Activated CD8-positive, alpha-beta memory T cell treated with anti-CD3 and anti-CD28 coated beads, Interleukin-2, amount 10 ng/mL, durations not matched to agents 7 days and 5 days (primary cell): ENCODE measurements at places on chromosomes 4 and X. TPM values are rescaled to one million over a fixed set of nuclear protein-coding genes. Genes with fewer than 3 reads are reported as not detected.

DNA sequence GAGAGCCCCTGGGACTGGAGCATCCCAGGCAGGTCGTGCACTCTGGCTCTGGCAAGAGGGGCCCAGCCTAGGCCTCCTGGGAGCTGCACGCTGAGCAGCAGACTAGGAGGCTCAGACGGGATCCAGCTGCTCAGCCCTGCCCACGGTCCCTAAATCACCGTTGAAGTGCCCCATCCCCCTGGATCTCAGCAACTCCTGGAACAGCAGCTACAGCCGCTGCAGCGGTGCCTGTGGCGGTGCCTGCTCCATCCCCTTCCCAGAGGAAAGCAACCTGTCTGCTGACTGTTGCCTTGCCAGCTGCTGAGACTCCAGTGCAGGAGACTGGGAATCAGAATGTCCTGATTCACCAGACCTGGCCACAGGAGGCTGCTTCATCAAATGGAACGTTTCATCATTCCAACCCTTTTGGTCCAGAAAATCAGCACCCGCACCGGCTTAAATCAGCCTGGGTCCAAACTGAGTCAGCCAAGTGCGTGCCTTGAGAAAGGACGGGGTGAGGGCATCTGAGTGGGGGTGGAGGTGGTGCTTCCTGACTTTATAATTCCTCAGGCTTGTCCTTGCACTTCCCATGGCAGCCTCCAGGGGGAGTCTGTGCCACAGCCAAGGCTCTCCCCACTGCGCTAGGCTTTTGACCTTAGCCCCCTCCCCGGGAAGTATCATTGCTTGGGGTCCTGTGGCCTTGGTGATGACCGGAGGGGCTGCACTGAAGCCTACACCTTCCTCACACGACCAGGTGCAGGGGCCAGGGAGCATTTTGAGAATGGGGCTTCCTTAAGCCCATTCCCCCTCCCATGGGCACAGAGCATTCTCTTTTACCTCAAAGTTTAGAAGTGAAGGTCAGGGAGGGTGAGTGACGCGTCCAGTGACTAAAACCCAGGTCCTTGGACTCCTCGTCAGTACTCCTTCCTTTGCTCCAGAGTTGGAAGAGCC is 6.5 kb downstream of the ZNF185 start:
- no peaks in the 10 kb centered on the region for H3K36me3 ChIP-seq
- peak; percentile 45 for DNase-seq
- peaks cover 5% of the 10 kb centered on the region for H3K27me3 ChIP-seq

DNA sequence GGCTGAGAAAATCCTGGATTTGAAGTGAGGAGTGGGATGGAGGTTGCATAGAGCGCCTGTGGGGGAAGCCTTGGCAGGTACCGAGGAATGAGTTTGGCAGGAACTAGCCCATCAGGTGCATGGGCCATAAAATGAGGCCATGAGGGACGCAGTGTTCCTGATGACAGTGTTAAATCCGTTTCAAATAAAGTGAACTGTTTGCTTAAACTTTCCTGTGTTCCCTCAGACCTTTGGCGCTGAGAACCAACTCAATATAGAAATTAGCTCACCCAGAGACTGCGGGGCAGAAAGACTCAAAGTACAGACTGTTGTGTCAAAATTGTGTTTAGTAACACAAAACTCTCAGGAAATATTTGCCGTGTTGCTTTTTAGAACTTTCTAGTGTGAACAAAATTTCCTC is 250.0 kb upstream of the NR3C2 start:
- peaks cover 5% of the 10 kb centered on the region for H3K27me3 ChIP-seq
- no peak for DNase-seq
- no peak overlapping the region for H3K4me3 ChIP-seq

DNA sequence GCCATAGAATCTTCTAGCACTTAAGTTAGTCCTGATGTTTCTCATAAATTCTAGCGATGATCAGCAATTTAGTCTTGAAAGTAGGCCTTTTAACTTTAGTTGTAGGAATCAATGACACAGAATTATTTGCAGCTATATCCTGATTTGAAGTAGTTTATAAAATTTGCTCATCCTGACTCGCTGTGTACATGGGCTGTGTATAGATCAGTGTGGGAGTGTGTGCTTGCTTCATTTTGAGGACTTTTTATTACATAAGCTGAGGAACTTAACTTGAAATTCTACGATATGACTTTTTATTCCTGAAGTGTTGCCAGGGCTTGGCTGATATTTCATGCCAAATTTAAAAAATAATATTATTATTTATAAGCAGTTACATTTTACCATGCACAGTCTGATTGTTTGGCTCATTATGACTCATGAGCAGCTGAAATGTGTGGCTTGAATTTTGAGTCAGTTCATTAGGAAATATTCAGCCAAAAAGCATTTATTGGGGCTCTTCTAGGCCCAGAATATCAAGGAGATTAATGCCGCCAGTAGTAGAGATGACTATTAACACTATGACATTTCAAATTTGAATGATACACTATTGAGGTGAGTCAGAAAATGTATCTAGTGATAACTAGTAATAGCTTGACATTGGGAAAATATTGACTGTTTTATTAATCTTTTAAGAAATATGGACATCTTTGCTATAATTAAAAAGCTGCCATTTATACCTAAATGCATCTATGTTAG is 128.9 kb upstream of the LIMCH1 start:
- no peak overlapping the region for H3K4me3 ChIP-seq
- no peaks in the 10 kb centered on the region for H3K4me1 ChIP-seq
- peaks cover 3% of the 10 kb centered on the region for H3K27me3 ChIP-seq
- no peak overlapping the region for H3K27ac ChIP-seq
- DNase-seq, result no peak

GRCh38 chr4:39900966-39901365 is 76.7 kb downstream of the PDS5A start:
- no peak overlapping the region for H3K27ac ChIP-seq
- H3K4me1 ChIP-seq, result peaks cover 16% of the 10 kb centered on the region
- DNase-seq, result no peak
- H3K36me3 ChIP-seq, result peaks cover 51% of the 10 kb centered on the region
- no peak overlapping the region for H3K4me3 ChIP-seq

Gene SOD3
- not detected for total RNA-seq

Gene ERAS
- not detected for total RNA-seq

Gene GUCY2F
- not detected for total RNA-seq

- no peaks in the 10 kb centered on the region for H3K27me3 ChIP-seq
- H3K4me1 ChIP-seq, result peaks cover 75% of the 10 kb centered on the region
- H3K36me3 ChIP-seq, result peaks cover 2% of the 10 kb centered on the region
- no peak for DNase-seq
- peak overlapping the region; percentile 7 for H3K4me3 ChIP-seq
- no peak overlapping the region for H3K27ac ChIP-seq
These were observed 1.4 kb downstream of the ACOX3 start for GRCh38 chr4:8439168-8439567.

Gene TRIM61
- 1.7 TPM for total RNA-seq
